ENCODE measurements at places on chromosomes 5 and 9.

DNA sequence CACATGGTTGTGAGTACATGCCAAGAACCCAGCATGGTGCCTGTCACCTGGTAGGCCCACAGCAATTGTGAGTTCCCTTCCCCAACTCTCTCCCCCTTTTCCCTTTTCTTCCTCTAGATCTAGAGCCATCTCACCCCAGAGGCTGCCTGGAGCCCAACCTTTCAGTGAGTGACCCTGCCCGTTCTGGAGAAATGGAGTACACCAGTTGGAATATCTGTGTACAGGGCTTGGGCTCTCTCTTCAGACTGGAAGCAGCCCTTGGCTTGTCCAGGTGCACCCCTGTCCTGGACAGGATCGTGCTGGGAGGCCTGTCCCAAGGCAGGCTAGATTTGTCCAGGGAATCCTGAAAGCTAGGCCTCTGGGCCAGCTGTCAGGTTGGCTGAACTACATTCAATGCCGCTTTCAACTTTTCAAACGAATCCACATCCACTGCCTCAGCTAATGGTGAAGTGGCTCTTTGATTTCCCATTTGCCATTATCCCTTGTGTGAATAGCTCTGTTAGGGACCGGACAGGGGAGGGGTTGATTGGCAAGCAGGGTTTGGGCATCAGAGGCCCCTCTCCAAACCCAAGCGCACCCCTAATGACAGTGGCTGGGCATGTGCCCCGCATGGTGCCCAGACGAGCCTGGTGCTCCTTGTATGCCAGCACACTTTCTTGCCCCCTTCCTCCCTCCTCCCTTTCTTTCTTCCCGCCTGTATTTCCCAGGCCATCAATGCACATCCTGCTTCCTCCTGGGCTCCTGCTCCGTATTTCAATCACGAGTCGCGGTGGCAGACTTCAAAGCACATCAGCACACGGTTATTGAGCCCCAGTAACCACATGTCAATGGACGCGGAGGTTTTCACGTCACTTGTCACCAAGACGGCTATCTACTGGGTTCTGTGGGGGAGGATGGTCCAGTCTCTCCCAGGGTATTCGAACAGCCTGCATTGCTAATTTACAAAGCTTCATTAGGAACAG lies 211.2 kb downstream of the DAB2IP start:
- DNase-seq = no peak

DNA sequence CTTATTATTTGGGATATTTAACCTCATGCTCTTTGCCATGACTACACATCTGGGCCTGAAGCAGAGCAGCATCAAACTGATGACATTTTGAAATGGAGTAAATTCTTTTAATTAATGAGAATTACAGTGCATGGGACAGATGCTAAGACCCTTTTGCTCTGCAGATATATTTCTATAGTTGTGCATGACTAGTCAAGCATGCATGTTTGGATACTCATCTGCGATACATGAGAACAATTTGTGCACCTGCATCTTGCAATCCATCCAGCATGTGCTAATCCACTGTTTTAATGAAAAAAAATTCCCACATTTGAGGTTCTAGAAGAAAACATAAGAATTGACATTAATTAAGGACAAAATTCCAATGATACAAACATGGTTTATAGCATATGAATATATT lies 1047.6 kb upstream of the ACO1 start:
- no peak for DNase-seq

DNA sequence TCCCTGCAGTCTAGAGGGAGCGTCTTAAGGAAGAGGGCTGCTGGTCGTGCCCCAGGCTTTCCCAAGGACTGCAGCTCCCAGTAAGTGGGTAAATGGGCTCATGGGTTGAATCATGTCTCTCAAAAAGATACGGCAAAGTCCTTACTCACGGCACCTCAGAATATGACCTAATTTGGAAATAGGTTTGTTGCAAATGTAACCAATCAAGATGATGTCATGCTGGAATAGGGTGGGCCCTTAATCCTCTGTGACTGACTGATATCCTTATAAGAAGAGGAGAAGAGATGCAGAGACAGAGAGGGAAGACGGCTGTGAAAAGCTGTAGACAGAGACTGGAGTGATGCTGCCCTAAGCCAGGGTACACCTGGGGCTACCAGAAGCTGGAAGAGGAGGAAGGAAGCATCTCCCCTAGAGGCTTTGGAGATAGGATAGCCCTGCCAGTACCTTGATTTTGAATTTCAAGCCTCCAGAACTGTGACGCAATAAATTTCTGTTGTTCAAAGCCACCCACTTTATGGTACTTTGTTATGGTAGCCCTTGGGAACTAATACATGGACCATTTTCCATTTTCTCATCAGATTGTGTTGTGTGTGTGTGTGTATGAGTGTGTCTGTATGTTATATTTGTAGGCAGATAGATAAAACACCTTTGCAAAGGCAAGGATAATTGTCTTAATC lies 15.0 kb downstream of the GALNT10 start:
- DNase-seq = no peak

DNA sequence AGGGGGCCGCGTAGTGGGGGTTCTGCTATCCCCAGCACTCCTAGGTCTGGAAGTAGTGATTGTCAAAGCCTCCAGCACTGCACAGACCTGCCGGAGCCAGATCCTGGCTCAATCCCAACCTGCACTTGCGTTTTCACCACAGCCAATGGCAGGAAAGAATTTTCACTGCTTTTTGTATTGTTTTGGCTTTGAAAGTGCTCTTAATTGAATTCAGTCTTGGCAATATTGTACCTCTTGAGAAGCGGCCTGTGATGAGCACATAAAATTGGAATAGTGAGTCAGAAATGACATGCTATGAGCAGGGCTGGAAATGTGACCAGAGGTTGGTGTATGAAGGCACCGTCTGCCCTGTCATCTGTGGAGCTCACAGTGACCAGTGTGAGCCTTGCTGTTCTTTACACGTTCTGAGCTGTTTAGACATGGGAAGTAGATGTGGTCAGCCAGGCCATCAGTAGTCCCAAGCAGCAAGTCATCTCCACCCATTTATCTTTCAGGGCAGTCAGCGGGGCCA lies 41.5 kb downstream of the SECISBP2 start:
- DNase-seq = no peak

DNA sequence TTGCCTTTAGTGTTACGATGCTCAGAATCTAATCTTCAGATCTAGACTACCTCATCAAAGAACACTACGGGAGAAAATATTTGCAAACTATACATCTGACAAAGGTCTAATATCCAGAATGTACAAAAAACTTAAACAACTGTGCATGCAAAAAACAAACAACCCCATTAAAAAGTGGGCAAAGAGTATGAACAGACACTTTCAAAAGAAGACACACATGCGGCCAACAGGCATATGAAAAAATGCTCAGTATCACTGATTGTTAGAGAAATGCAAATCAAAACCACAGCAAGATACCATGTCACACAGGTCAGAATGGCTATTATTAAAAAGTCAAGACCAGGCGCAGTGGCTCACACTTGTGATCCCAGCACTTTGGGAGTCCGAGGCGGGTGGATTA lies 31.0 kb upstream of the MEGF9 start:
- DNase-seq = no peak

GRCh38 chr5:170625221-170626165 lies 121.7 kb downstream of the KCNIP1 start:
- no peak for DNase-seq

DNA sequence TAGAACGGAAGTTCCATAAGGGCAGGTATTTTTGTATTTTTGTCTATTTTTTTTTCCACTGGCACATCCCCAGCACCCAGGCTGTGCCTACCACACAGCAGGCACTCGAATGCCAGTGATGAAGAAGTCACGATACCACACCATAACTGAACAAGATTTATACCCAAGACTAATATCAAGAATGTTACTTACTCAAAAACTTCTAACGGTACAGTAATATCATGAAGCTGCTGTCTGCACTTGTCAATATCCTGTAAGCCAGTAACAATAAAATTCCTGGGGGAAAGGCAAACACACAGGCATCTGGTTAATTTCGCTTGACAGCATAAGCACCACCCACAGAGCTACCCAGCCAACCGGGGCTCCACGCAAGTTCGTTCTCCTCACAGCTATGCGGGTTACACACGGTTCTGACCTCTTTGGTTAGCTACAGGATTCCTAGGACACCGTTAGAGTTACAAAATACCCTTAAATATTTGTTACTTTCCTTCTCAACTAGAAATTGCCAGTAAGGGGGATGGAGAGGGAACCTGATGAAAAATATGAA lies 1.3 kb downstream of the MED10 start:
- no peak for DNase-seq

DNA sequence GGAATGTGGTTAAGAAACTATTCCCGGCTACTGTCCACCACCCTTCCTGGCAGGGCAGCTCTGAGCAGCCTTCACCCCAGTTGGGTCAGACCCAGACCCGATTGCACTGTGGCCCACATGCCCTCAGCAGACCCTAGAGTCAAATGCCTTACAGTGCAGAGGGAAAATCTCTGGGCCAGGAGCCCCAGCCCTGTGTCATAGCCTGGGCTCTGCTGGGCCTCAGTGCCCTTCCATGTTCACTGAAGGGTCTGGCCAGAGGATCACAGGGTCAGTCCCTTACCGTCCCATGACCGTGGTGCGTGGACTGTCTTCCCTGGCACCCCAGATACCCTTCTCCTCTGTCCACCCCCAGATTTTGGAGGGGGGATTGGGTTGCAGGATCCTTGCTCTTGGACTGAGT lies 73.5 kb upstream of the COL5A1 start:
- DNase-seq = no peak

DNA sequence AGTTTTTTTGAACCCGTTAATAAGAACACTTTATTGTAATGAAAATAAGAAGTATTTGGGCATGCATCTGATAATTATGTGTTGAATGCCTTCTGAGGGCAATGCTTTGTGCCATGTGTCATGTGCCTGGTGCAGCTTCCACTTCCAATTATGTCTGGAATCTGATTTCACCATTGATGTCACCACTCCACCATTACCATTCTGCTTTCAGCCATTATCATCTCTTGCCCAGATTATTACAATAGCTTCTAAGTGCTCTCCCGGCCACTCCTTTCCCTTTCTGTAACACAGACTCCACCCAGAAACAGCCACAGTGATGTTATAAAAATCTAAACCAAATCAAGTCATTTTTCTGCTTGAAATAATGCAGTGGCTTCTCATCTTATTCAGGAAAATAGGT lies 171.7 kb downstream of the C9orf152 start:
- no peak for DNase-seq

DNA sequence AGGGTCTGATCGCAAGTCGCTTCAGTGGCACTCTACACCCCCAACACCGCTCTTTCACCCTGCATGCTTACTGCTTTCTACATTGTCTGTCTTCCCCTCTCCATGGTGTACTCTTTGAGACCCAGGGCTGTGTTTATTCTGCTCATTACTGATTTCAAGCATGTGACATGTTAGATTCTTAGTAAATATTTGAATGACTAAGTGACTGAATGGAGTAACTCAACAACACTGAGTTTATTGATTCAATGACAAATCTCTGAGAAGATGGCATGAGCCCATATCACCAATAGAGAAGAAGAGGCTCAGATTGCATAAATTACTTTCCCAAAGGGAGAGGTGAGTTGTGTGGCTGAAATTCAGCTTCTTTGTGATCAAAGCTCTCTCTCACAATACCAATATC lies 89.7 kb upstream of the OSMR start:
- DNase-seq = no peak

- DNase-seq = no peak
These were observed 135.4 kb downstream of the RGS3 start for GRCh38 chr9:113598883-113599282.

- DNase-seq = no peak
These were observed 133.1 kb downstream of the GABBR2 start for GRCh38 chr9:98575379-98576346.

DNA sequence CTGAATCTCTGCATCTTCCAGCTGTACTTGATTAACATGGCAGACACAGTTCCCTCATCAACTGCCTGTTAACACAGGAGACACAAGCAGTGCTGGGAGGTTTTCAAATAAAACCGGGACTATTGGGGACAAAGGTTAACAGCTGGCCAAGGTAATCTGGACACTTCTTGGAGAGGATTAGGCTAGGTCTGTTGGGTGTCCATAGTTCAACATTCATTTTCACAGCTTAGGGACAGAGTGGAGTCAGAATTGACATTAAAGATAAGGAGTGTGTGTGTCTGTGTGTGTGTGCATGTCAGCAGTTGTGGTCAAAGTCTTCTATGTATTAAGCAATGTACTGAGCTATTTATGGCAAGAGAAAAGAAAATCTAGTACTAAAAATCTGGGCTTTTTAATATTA lies 216.2 kb downstream of the MED10 start:
- DNase-seq = no peak

DNA sequence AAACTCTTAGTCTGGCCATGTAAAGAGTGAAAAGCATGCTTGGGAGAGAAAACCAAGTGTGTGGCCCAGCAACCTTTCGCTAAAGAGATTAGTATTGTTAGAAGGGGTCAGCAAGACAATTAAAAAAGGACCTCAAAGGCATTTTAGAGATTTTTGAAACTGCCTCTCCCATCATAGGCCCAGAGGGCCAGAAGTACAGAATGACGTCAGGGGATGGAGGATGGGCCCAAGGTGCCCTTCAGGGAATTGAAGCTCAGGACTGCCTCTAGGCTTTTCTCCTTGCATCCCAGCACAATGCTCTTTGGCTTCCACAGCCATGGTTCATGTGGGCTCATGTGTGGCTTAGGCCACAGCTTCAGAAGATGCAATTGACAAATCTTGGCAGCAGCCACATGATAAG lies 287.0 kb upstream of the COX7C start:
- no peak for DNase-seq

Measured in CD4-positive, alpha-beta T cell treated with Interleukin-4 for 4 hours (primary cell).